H4 (cell line): ENCODE measurements at places on chromosomes 5 and 9.

GRCh38 chr5:86977190-86977589 lies 290.5 kb upstream of the RASA1 start:
- no peak for DNase-seq

DNA sequence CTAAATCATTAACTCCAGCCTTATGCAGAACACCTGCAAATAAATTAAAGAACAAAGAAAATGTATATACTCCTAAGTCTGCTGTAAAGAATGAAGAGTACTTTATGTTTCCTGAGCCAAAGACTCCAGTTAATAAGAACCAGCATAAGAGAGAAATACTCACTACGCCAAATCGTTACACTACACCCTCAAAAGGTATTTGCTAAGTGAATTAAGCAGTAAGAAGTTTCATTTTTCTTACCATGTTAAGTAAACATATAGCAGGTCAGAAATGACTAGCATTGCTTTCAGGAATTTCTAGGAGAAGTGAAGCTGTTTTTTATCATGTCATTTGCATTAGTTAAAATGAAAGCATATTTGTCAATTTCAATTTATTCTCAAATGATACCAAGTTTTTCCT lies 92.7 kb downstream of the MELK start:
- DNase-seq = no peak

- DNase-seq = no peak
Measured at GRCh38 chr9:118959366-118959765, 409.9 kb downstream of the BRINP1 start.

DNA sequence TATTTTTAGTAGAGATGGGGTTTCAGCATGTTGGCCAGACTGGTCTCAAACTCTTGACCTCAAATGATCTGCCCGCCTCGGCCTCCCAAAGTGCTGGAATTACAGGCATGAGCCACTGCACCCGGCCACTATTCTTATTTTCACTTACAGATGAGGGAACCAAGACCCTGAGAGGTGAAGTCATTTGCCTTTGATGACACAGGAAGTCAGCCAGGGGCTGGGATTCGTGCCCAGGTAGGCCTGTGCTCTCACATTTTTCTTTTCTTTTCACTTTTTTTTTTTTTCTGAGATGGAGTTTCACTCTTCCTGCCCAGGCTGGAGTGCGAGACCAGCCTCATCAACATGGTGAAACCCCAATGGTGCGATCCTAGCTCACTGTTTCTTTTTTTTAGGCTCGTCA lies 22.2 kb downstream of the ENG start:
- DNase-seq = no peak

DNA sequence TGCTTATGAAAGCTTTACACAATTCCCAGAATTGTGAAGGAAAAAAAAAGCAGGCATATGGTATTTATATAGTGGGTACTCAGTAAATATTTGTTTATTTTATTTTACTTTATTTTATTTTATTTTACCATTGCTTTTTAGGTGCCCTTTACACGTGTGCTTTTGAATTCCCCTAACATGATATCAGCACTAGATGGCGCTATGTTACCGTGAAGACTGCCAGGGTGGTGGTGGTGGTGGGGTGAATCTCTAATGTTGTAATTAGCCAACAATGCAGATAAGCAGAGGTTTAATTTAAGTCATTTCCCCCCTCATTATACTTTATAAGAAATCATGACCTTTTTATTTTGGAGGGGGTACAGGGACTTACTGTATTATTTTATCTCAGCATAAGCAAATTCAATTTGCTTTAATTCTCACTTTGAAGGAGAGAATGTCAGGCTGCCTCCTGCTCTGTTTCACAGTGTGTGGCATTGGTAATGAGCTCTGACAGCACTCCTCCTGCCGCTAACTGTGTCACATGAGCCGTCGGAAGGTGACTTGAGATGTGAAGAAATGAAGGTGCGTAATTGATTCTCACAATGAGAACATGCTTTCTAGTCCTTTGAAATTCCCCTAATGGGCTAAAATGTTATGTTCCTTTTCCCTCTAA lies 165.6 kb downstream of the YTHDC2 start:
- DNase-seq = peak; percentile 58

DNA sequence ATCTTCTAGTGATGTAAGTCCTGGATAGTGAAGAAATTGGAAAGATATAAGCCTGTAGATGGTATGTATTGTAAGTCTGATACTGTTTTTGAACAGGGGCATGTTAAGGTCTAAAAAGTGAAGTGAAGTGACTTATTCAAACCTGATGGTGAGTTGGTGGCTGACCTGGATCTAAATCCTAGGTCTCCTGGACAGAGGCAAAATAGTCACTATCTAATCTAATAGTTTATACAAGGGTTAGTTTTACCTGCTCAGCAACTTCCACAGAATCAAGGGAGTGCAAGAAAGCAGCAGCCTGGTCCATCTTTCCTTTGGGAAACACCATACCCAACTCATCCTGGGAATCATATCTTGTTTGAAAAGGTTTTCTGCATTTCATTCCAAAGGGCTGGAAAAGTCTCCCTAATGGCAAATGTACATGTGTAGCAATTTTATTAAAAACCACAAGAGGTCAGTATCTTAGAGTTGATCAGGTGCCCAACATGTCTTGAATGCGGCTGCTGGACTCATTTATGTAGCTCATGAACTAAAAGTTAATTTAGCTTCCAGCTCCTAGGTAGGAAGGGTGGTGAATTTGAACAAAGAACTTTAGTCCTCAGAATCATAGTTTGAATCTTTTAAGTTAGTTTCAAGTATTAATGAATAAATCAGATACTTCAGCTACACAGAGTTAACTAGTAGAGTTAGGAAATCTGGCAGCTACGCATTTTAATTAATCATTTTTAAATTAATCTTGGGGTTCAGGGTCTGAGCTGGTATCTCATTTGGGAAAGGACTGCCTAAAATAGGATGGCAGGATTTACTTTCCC lies 26.0 kb downstream of the SKP2 start:
- DNase-seq = peak; percentile 57

GRCh38 chr9:20945269-20945668 lies 86.2 kb downstream of the HACD4 start:
- DNase-seq = no peak

DNA sequence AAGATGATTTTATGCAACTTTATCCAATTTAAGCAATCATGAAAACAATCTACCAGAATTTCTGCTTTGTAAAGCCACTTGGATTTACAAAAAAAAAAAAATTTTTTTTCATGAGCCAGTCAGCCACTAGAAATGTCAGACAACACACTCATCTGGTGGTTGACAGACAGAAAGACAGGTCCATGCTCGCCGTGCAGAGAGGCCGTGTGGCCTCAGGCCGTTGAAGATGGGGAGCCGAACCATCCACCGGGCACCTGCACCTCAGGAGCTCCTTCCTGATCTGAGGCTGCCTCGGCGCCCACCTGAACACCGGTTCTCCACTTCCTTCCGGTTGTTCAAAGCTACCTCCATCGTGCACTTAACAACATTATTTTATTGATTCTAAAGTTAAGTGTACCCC lies 138.0 kb upstream of the IRX4 start:
- DNase-seq = no peak

GRCh38 chr9:73132034-73132776 lies 19.5 kb upstream of the ANXA1 start:
- DNase-seq = peak; percentile 86

DNA sequence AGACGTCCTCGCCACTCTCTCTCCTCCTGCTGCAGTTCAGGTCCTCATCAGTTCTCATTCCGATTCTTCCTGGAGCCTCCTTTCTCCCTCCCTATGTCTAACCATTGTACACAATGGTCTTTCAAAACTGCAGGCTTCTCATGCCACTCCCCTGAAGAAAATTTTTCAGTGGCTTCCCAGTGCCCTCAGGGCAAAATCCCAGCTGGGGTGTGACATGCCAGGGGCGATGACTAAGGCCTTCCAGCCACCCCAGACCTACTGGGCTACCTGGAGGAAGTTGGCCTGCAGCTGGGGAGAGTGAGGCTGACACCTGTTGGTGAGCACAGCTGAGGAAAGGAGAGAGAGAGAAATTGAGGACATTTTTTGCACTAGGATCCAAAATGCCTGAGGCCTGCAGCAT lies 65.2 kb downstream of the SREK1 start:
- peak; percentile 36 for DNase-seq

GRCh38 chr9:91150998-91151717 lies 210.6 kb downstream of the AUH start:
- DNase-seq = peak; percentile 64

- no peak for DNase-seq
Measured at GRCh38 chr9:7467186-7467585, 332.4 kb downstream of the DMAC1 start.

DNA sequence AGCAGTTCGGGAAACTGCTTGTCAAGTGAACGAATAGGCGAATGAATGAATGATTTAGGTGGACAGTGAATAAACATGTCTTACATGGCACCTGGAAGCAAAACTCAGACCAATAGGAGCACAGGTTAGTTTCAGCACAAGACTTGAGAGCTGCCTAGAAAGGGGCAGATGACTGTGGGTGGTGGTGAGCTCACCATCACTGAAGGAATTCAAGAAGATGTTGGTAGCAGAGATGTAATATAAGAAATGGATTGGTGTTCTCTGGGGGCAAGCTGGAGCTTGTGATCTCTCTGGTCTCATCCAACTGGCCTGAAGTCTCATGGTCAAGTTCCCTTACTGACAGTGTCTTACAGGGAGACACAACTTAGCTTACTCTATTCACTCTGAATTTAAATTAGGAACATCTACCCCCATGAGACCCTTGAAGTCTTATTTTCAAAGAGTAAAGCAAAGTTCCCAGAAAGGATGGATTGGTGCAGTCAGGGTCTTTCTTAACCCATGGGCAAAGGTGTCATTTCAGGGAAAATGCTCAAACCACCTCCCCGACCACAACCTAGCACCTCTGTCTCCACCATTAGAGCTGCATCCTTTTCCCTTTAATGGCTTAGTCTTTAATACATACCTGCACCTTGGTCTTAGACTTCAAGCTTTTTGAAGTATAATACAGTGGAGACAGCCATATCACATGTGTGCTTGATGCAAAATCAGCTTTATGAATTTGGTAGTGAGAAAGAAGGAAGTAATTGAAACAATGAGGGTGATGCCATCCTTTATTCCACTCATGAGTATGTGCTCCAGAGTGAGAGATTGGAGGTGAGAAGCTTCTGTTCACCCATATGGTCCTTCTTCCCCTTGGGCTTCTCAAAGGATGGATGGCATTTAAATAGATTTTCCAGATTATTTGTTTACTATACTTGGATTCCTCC lies 5.1 kb downstream of the LCP2 start:
- no peak for DNase-seq

DNA sequence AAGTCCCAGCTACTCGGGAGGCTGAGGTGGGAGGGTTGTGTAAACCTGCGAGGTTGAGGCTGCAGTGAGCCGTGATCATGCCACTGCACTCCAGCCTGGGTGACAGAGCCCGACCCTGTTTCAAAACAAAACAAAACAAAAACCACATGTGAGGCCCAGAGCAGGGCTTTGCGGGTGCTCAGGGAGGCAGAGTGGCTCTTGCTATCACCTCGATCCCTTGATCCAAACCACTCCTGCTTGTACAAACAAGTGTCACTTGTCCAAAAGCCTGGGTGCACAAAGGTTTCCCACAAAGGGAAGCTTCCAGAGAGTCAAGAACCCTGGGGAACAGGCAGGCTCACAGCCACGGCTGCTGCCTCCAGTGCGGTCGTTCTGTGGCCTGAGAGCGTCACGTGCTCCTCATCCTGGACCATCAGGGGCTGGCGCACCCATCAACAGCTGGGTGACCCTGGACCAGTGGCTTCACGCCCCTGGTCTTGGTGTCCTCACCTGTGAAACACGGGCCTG lies 162.7 kb downstream of the C9orf50 start:
- peak; percentile 39 for DNase-seq

DNA sequence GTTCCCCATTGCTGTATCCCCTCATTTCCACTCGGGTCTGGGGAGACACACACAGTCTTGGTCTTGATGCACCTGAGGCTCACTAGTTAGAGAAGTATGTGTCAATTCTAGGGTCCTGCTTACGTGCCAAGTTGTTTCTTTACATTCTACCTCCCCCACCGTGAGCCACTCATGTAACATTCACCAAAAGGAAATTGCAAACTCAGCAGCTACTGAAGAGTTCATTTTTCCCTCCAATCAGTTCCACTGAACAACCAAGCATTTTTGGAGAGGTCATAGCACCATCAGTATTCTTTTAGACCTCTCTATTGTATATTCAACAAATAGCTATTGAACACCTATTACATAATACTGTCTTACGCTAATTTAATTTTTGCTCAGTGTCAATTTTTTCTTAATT lies 281.1 kb downstream of the SH3GL2 start:
- DNase-seq = no peak

DNA sequence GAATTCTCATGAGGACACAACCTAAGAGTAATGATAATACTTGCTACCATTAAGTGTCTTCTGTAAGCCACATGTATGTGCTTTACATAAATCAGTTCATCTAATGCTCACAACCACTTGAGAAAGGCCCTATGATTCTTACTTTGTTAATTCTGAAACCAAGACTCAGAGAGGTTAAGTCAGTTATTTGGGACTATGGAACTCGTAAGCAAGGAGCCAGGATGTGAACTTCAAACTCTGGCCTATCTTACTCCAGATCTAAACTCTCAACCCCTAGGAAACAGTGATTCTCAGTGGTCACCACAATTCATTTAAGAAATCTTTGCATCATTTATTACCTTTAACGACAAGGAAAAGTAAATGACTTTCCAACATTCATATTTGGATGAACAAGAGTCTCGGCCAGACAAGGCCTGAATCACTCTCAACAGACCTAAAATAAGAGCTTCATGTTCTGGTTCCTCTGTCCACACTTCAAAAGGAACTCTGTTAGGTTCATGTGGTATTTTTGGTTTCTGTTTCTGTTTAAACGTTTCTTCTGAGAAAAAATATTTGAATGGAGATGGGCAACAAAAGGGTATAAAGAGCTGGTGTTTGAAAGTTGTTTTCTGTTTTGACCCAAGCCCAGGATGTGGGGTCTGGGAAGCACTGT lies 104.8 kb downstream of the LPAR1 start:
- DNase-seq = no peak

GRCh38 chr9:93181672-93182435 lies 2.1 kb upstream of the WNK2 start:
- no peak for DNase-seq

DNA sequence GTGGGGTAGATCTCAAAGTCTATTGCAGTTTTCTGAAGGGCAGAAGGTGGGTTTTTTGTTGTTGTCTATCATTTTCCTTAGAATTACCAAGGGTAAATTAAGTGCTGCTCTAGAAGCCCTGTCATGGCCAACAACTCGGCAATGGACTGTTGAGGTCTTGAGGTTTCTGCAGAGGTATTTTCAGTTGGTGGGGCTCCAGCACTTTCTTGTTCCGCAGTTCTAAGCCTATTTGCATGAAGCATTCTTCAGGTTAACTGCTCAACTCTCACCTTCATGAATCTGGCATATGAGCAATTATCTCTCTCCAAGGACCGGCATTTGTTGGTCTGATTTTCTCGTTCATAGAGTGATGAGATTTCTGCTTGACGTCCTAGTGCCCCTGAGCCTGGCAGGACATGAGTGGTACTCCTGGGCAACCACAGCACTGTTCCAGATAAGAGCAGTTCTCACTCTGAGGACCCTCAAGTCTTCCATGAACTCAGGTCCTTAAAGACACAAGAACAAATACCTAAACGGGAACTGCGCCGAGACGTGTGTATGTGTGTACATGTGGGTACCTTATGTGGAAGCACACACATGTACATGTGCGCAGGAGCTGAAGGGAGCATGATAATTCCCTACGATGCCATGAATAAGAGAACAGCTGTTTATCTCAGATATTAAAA lies 544.5 kb downstream of the CSNK1G3 start:
- no peak for DNase-seq
